ENCODE measurements at places on chromosomes 4 and X.

GRCh38 chr4:38659346-38659745 is 4.7 kb upstream of the KLF3 start:
- no peak for DNase-seq

- DNase-seq = no peak
Measured at GRCh38 chr4:6892190-6892908, 17.3 kb upstream of the TBC1D14 start.

GRCh38 chr4:129623233-129623875 is 527.4 kb downstream of the C4orf33 start:
- no peak for DNase-seq

DNA sequence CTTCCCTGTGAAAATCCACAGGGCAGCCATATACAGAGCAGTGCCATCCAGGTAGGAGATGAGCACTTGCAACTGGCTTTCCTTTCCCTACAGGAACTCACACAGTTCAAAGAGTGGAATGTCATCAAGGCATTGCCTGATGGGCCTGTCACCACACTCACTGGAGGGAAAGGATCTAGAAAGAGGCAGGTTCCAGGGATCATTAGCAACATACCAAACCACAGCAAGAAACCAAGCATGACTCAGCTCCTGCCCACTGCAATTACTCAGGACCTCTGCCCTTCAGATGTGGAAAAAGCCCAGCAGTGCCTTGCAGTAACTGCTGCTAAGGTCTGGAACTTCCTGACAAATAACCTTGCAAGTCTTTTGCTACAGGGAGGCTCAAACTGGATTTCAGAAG is 101.2 kb downstream of the ZNF674 start:
- no peak for DNase-seq

GRCh38 chr4:163542275-163542674 is 47.8 kb downstream of the TMA16 start:
- no peak for DNase-seq

DNA sequence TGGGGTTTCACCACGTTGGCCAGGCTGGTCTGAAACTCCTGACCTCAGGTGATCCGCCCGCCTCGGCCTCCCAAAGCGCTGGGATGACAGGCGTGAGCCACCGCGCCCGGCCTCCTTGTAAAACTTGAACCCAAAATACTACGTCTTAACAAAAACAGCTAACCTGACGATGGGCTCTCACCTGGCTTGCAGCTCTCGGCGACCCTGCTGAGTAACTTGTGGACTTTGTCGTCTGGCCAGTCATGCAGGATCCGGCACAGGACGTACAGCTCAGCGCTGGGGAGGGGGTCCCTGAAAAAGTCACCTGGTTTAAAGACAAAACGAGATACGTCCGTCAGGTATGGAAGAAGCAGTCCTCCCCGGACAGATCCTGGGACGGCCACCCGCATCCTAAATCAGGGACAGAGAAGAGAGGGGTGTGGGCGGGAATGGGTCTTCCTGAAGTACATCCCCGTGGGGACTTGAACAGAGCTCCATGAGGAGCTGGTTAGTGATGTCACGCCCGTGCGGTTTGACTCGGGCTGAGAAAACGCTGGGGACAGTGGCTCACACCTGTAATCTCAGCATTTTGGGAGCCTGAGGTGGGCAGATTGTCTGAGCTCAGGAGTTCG is 20.7 kb upstream of the SLC25A6 start:
- no peak for DNase-seq

GRCh38 chr4:127634181-127634580 is 1.4 kb downstream of the INTU start:
- DNase-seq = no peak

GRCh38 chrX:16629909-16630308 is 20.0 kb upstream of the S100G start:
- DNase-seq = no peak

DNA sequence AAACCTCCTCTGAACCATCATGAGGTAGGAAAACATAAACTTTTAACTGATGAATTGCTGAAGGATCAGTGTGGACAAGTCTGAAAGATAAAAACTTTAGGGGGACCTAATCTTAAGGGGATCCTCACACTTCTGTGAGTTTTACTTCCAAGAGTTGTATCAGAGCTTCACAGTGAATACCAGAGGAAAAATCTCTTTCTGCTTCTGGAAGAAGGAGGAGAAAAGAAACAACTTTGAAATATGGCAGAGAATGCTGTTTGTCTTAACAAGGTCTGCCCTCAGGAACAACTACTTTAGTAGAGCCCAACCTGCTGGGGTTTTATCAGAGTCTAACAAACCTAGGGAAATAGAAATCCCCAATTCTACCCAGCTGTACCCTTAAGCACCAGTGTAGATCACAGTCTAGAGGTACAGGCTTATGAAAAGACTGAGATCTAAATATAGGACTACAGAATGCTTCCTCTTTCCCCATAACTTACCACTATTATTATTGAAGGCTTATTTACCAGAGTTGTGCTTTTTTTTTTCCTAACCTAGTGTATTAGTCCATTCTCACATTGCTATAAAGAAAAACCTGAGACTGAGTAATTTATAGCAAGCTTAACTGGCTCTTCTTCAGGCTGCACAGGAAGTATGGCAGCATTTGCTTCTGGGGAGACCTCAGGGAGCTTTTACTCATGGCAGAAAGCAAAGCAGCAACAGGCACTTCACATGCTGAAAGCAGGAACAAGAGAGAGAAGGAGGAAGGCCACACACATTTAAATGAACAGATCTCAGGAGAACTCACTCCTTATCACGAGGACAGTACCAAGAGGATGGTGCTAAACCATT is 167.9 kb downstream of the CAMK2D start:
- no peak for DNase-seq

- no peak for DNase-seq
Measured at GRCh38 chr4:2789793-2790582, 2.9 kb upstream of the SH3BP2 start.

GRCh38 chr4:41122775-41123174 is 91.6 kb downstream of the APBB2 start:
- no peak for DNase-seq

DNA sequence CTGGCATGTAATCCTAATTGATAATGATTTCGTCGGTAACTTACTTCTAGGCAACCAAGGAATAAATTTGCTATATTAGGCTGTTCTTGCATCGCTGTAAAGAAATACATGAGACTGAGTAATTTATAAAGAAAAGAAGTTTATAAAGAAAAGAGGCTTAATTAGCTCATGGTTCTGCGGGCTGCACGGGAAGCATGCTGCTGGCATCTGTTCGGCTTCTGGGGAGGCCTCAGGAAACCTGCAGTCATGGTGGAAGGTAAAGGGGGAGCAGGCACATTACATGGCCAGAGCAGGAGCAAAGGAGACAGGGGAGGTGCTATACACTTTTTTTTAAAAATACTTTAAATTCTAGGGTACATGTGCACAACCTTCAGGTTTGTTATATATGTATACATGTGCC is 290.2 kb downstream of the STK32B start:
- DNase-seq = no peak

GRCh38 chrX:55111578-55112254 is 22.9 kb downstream of the PAGE2 start:
- DNase-seq = no peak

DNA sequence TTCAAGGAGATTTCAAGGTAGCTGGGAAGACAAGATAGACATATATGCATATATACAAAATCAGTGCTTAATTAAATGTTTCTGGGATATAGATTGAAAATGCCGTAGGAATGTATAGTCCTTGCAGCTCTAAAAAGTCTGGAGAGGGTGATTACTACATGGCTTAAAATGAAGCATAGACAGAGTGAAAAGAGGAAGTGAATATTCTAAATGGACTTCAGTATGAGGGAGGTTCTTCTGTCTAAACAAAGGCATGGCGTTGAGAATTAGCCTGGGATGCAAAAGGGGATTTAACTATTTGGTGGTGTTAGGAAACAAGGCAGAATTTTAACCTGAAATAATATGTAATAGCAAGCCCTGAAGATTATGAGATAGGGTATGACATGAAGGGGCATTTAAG is 141.5 kb upstream of the FRMPD4 start:
- no peak for DNase-seq

DNA sequence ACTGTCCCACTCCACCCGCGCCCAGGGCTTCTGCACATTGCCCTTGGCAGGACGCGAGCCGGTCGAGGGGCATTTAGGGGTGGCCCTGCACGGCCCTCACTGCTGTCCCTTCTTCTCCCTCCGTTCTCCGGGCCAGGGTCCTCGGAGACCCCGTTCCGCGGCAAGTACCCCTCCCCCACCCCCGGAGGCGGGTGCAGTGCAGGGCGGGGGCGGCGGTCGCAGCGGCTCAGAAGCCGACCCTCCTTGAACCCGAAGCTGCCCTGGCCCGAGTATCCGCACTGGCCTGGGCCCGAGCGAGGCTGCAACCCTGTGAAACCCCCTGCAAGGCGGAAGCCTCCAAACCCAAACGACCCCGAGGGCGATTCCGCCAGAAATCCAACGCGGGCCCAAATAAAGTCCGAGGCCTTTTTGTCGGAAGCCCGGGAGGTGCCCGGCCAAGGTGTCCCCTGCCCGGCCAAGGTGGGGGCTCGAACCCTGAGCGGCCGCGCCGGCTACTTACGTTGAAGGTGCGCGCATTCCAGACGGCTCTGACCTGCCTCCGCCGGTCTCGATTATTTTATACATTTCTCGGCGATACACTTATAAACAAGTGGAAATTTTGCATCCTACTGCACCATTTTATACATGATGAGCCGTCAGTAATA is 53.1 kb upstream of the TMEM33 start:
- DNase-seq = no peak

- no peak for DNase-seq
Measured at GRCh38 chr4:13514722-13515121, 29.6 kb downstream of the NKX3-2 start.

DNA sequence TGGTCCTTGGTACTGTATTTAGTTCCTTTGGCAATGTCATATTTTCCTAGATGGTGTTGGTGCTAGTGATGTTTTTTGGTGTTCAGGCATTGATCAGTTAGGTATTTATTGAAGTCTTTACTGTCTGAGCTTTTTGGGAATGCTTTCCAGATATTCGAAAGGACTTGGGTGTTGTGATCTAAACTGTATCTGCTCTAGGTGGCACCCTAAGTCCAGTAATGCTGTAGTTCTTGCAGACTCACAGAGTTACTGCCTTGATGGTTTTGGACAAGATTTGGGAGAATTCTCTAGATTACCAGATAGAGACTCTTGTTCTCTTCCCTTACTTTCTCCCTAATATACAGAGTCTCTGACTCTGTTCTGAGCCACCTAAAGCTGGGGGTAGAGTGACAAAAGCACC is 513.6 kb upstream of the PITX2 start:
- DNase-seq = no peak

GRCh38 chrX:65407157-65407626 is 127.4 kb downstream of the LAS1L start:
- no peak for DNase-seq

DNA sequence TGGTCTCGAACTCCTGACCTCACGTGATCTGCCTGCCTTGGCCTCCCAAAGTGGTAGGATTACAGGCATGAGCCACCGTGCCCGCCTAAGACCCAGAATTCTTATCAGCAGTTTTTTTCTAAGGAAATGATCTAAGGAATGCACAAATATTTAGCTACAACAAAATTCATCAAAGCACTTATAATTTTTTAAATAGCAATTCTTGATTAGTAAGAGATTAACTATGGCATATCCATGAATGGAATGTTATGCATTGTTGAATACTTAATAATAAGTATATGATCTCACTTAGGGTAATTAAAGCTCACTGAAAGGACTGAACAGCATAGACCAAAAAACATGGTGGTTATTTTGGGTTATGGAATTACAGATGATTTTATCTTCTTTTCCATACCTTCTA is 18.4 kb downstream of the CENPU start:
- no peak for DNase-seq

DNA sequence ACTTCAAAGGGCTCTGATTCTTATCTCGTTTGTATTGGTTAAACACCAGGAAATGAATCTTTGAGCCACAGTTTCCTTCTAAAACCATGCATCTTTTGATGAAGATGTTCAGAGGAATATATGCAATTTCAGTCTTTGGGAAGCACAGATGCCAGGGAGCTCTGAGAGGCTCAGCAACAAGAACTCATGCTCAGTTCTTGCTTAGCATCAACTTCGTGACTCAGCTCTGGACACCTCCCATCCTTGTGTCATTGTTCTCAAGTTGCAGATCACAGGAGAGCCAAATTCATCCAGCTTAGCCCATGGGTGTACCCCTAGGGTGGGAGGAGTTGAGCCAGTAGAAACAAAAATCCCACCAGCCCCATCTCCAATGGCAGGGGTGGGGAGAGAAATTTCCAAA is 219.6 kb upstream of the MAOA start:
- DNase-seq = no peak

DNA sequence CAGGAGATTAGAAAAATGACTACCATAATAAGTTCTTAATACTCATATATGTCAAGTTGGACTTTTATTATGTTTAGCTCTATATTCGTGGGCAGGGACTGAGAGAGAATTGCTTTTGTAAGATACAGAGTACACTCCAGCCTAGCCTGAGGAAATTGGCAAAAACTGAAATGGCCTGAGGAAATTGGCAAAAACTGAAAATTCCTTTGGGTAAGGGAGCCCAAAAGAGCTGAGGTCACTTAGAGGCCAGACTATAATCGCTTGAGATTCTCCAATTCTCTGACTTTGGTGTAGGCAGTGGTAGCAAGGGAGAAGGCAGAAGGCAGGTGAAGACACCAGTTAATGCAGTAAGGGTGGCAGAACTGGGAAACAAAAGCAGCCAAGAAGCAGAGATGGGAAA is 124.5 kb upstream of the HCCS start:
- DNase-seq = no peak

- DNase-seq = peak; percentile 1
Measured at GRCh38 chr4:109434007-109434971, 674 bp downstream of the SEC24B start.

- DNase-seq = no peak
Measured at GRCh38 chrX:30659421-30659820, 6.2 kb downstream of the GK start.

- no peak for DNase-seq
Measured at GRCh38 chr4:10205223-10205622, 88.6 kb upstream of the WDR1 start.

GRCh38 chr4:122932763-122933162 is 10.4 kb upstream of the NUDT6 start:
- no peak for DNase-seq

GRCh38 chrX:16604337-16604736 is 45.6 kb upstream of the S100G start:
- DNase-seq = no peak

DNA sequence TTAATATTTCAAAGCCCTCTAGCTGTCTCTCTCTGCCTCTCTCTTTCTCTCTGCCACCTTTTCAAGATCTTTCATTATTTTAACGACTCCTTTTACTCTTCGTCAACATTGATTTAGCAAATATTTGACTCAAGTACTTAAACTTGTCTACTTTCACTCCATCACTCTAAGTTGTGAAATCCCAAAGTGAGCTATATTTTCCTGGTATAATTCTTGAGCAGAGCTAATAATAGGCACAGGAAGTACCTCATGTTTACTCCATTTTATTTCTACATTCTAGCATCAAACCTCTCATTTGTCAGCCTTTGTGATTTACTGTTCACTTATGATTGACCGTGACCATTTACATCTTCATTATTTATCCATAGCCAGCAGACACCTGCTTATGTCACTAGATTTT is 482.5 kb downstream of the RPA4 start:
- no peak for DNase-seq

- DNase-seq = no peak
Measured at GRCh38 chrX:71935476-71935875, 24.8 kb downstream of the NHSL2 start.

Measured in activated naive CD8-positive, alpha-beta T cell treated with anti-CD3 and anti-CD28 coated beads, Interleukin-2, amount 50 U/mL, for 16 hours (primary cell).